ENCODE measurements at places on chromosomes 5 and 9.

GRCh38 chr5:78543916-78544315 lies 104.7 kb downstream of the LHFPL2 start:
- DNase-seq: no peak

DNA sequence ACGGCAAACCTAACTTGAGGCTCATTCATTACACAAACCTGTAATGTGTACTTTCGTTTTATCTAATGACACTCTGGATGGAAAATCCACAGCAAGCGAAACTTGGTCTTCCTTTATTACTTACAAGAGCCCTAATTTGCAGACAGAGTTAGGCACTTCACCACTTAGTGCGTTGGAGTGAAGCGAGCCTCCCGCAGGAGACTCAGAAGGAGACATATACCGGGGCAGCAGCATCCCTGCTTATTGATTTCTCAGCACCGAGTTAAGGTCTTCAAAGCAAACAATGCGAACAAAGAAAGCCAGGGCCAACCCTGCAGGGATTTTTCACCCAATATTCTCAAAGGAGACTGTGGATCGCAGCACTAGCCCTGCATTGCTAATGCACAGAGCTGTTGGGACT lies 28.6 kb downstream of the LSM11 start:
- DNase-seq: no peak

DNA sequence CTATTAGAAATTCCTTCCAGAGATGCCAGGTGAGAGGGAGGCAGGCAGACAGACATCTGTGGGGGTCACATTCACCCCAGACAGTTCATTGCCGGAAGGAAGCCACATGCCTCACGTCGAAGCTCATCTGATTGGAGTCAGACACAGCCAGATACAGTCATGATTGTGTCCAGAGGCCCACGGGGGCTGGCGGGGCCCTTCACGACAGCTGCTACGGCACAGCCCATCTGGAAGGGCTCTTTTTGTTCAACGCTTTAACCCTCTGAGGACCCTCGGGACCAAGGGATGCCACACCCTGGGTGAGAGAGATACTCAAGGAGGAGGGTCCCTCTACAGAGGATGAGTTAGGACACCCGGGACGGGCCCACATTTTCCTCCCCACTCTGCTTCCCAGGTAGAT lies 31.9 kb upstream of the GABRP start:
- no peak for DNase-seq

DNA sequence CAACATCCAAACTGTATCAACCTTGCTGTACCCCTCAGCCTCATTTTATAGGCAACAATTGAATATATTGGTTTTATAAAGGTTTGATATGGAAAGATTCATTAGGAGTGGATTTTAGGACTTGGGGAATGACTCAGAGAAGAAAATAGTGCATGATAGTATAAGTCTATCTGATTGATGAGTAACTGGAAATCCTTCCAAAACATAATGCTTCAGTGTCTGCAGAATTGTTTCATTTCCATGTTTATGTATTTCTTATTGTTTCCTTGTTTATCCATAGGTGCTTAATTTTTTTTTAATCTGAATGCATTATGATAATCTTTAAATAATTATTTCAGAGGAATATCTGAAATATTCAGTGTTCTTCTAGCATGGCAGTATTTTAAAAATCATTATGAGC lies 12.6 kb downstream of the JAK2 start:
- DNase-seq: no peak
